ENCODE measurements at places on chromosomes 1 and 21. TPM values are rescaled to one million over a fixed set of nuclear protein-coding genes. Genes with fewer than 3 reads are reported as not detected.

- H3K27ac ChIP-seq: no peak overlapping the region
- no peak for DNase-seq
- H3K4me3 ChIP-seq: no peak overlapping the region
- H3K36me3 ChIP-seq: no peaks in the 10 kb centered on the region
- H3K4me1 ChIP-seq: no peaks in the 10 kb centered on the region
These were observed 47.2 kb upstream of the ZBTB40 start for GRCh38 chr1:22404486-22404885.

GRCh38 chr1:75953461-75953860, 21.3 kb upstream of the ASB17 start:
- DNase-seq: no peak
- H3K27me3 ChIP-seq: no peaks in the 10 kb centered on the region
- H3K27ac ChIP-seq: no peak overlapping the region

GRCh38 chr1:185139246-185139645, 17.5 kb downstream of the TRMT1L start:
- DNase-seq: no peak
- H3K27ac ChIP-seq: no peak overlapping the region
- no peaks in the 10 kb centered on the region for H3K4me1 ChIP-seq

DNA sequence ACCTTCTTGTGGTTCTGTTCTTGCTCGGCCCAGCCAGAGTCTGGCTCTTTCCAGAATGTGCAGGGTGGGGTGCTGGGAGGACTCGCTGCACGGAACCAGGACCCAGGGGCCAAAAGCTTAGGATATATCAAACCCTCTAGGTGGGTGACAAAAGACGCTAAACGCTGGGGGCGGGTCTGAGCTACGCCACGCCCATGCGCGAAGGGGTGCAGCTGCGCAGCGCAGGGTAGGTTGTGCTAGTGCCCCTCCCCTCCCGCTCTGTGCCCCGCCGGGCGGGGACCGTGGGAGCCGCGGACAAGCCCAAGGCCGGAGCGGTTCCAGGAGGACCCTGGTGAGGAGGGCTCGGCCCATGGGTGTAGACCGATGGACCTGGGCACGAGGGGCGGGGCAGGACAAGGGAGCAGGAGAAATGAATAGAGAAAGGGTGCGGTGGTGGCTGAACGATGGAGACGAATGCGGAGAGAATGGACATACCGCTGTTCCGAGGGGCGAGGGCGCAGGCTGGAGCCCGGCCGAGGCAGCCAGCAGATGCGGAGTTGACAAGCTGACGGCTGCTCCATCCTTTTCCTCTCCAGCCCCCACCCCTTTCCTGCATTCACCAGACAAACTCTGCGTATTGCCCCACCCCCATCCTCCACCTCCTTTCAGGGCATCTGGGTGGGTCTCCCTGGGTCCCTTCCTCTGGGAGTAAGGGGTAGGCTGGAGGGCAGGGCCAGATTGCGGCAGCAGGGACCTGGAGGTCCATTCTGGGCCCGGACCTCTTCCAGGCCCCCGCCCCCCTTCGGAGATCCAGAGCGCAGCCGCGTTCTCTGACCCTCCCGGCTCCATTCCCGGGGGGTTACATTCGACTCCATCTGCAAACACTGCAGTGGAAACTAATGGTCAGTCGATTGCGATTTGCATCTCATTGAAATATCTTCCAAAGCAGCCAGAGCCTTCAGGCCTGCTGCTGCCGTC, at the start of gene RUSC1:
TSS of gene RUSC1 (plus strand) at position 234 of the 957 bp plus-strand sequence. CDS start 880 bp downstream, outside the sequence.
- peak within 1 kb of the TSS; percentile 71 for H3K4me3 ChIP-seq
- H3K36me3 ChIP-seq: no peaks in the 10 kb centered on the region
- peaks cover 43% of the 10 kb centered on the region for H3K4me1 ChIP-seq
- H3K27me3 ChIP-seq: no peaks in the 10 kb centered on the region
- DNase-seq: no peak
- H3K27ac ChIP-seq: peak within 1 kb of the TSS; percentile 99

DNA sequence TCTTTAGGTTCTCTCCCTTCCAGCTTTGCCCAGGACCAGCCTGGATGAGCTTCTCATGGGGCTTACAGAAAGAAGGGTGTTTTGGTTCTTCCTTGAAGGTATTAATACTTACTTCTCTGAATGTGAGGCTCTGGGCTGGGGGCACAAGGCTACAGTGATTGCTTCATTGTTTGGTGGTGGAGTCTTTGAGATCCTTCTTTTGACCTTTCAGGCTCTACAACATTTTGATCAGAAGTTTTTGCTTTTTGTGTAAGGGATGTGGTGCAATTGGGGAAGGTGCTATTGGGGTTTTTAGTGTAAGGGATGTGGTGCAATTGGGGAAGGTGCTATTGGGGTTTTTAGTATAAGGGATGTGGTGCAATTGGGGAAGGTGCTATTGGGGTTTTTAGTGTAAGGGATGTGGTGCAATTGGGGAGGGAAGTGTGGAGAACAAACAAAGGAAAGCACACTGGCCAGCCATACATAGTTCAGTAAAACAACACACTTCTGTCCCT, 103.6 kb upstream of the IVNS1ABP start:
- no peak overlapping the region for H3K4me3 ChIP-seq
- no peaks in the 10 kb centered on the region for H3K27me3 ChIP-seq
- H3K27ac ChIP-seq: no peak overlapping the region
- H3K36me3 ChIP-seq: no peaks in the 10 kb centered on the region

The RHOU gene
- 10.8 TPM for total RNA-seq
